Stimulated activated CD4-positive, alpha-beta T cell treated with anti-CD3 and anti-CD28 coated beads, Interleukin-12 subunit alpha, Interleukin-12 subunit beta, amount 100 ng/mL, for 4 hours (primary cell): ENCODE measurements at places on chromosomes 4 and X.
A peak's percentile ranks its signal among the peaks of the same experiment; 100 is the strongest.

DNA sequence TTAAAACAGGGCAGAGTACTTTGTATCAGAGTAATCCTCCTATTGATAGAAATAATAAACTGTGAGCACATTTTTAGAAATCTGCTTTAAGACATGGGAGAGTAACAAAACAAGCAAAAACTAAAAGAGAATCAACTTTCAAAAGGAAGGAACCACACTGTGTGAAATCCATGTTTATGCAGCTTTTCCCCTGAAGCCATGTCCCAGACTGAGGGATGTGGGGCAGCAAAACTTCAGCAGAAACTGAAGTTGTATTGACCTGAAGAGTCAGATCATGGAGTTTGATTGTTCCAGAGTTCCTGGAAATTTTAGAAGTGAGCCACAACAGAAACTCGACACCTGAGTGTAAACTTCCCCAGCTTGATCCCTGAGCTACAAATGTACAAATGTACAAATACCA, 53.2 kb downstream of the COMMD8 start:
- no peak for DNase-seq

DNA sequence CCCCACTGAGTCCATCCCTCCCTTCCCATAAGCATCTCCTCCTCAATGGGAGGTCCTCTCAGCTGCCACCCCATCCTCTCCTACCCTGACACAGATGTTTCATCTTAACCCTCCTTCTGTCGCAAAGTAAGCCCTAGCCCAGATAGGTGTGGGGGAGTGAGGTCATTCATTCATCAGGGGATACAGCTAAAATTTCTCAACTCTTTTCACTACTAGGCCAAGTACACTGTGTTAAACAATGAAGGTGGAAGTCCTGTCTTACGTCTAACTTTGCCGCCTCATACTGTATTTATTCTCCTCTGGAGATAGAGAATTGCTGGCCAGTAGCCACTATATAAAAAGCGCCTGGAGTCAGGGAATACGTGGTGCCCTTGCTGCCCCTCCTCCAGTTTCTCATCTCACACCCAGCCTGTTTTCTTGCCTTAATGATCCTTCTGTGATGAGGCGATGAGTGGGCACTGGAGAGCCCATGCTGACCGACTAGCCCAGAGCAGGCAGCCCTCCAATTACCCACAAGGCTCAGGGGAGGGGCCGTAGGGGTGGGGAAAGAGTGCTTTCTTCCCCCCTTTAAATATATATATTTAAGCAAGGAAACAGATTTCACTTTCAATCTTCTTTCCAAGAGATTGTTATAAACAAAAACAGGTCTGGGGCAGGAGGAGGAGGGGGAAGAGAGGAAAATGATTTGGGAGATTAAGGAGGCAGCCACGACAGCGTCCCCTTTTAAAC, 149.5 kb downstream of the PJA1 start:
- no peak for DNase-seq

DNA sequence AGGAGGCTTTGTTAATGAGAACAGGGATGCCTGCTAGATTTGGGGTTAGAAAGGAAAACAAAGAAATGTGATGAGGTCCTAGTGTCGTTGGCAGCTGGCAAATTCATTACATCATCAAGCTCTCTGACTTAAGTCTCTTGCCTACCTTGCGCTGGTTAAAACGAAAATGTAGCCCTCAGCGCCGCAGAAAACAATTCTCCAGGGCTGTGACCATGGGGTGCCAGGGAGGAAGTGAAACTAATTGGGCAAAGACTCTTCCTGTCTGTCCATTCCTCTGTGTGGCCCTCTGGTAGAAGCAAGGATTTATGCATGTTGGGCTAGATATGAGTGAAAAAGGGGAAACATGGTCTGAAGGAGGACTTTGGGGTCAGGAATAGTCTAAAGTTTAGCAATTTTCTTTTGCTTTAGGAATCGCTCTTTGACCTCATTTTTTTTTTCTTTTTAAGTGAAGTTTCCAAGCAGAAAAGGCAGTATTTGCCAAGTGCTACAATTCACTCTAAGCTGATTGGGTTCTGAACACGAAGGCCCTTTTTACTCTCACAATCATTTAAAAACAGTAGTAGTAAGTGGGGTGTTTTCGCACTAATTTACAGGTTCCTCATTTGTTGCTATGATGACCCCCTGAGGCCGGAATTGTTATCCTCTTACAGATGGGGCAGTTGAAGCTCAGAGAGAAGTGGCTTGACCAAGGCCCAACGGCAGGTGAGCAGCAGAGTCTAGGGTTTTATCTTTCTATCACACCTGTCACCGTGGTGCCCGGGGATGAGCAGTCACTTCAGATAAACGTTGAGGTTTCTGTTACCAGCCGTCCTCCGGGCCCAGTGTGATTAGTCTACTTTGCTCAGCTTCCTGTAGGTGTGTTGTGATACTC, 27.3 kb upstream of the CHRNA9 start:
- DNase-seq: peak; percentile 54

DNA sequence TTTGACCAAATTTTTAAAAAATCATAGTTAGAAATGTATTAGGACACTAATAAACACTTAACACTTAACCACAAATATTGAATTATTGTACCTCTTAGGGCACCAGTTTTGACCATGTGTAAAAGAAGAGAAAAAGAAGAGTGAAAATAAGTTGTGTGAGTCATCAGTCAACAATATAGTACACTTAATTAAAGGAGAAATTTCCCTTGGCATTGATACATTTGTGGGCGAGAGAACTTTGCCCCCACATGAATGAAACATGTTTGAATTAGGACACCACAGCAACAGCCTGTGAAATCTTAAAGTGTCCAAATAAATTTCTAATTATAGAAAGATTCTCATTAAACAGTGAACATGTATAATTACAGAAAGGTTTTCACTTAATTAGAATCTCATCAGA, 1292.8 kb upstream of the TENM3 start:
- no peak for DNase-seq

DNA sequence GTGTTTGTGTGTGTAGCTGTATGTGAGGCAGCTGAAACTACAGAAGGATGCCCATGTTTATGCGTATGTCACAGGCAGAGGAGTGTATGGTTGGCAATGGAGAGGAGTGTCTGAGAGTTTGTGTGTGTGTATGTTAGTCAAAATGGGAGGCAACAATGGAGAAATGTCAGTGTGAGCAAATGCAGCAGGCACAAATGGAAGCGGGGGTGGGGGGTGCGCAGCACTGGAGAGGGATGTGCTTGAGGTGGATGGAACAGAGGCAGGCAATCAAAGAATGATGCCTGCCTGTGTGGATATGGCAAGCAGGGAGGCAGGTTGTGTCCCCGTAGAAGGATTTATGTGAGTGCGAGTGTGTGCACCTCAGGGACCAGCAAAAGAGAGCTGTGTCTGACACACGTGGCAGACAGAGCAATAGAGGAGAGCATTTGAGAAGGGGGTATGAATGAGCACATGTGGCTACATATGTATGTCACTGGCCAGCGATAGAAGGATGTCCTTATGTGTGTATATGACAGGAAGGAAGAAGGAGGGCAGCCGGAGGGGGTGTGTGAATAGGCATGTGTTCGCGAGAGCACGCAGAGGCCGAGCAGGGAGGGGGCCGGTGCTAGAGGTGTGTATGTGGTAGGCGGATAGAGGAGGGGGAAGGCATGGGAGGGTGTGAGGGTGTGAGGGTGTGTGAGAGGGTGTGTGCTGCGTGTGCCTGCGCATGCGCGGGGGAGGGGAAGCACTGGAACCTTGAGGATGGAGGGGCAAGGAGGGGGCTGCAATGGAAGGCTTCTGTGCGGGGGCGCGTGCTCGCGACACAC, 1.1 kb downstream of the PJA1 start:
- DNase-seq: peak; percentile 30
